Panc1 (cell line): ENCODE measurements at places on chromosomes 4 and X.
A peak's percentile ranks its signal among the peaks of the same experiment; 100 is the strongest.

GRCh38 chr4:121330180-121330665 is 50.6 kb downstream of the QRFPR start:
- no peak for DNase-seq

- DNase-seq, result no peak
These were observed 48.7 kb upstream of the PHOX2B start for GRCh38 chr4:41797260-41797659.

DNA sequence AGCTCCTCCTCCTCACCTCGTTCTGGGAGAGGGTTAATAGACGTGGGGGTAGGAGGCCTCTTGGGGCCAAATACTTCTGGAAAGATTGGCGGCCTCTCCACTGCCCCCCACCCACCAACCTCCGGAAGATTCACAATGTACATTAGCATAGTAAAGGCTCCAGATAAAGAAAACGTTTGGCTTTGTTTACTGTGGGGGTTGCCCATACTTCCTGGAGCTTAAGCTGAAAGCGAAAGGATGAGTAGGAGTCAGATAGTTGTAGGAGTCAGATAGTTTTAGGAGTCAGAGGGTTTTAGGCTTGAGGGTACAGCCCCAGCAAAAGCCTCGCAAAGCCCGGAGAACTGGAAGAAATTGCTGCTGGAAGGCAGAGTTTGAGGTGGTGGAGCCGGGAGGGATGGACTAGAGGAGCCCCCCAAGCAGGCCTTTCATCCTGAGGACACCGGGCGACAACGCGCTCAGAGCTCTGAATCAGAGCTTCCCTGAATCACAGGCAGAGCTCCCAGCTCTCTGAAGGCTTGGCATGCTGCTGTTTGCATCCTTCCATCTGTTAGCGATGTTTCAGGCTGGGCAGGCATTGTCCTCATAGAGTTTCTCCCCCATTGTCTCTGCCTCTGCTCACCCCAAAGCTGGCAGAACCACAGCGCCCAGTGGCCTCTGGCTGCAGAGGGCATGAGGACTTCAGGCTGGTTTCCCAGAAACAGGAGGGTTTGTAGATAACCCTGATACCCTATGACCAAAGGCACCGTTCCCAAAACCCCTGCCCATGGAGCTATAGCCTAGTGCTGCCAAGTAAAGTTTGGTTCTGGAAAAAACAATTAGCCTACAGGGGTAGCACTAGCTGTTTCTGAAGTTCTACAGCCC is 280.7 kb downstream of the BCOR start:
- no peak for DNase-seq

DNA sequence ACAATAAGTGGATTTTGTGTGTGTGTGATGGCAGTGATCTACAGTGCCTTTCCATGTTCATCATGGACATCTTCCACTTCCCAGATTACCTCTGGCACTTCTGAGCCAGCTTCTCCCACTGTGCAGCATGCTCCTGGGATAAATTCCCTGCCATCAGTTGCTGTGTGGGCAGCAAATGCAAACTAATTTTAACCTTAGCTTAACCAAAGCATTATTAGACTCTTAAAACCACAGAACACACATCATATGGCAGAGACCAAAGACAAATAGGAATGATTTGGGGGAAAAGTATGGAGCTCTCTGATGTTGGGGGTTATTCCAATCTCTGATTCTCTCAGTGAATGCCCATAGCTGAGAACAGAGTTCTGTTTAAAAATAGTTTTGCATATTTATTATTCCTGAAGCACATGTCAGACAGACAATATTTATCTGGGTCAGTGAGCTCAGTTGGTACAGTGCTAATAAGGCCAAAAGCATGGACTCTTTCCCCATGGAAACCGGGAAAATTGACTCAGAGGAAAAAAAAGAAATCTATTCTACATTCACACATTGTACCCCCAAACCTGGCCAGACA is 567.4 kb downstream of the IQCM start:
- no peak for DNase-seq

DNA sequence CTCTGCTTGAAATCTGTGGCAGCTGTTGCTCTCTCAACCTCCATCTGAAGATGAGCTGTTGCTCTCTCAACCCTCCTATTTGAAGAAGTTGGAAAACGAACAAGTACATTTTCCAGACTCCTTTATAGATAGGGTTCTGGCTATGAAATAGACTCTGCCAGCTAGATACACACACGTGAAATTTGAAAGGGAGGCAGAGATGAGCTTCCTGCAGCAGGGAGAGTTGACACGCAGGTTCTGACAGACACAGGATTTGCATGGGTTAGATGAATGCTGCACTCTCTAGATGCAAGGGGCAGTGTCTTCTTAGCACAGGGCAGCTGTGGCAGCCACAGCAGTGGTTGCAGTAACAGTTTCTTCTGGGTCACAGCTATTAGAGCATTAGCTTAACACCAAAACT is 8.0 kb upstream of the PYURF start:
- no peak for DNase-seq

GRCh38 chr4:115165503-115165902 is 52.1 kb upstream of the NDST4 start:
- no peak for DNase-seq

GRCh38 chrX:14010566-14010965 is 19.1 kb downstream of the GEMIN8 start:
- DNase-seq, result no peak

- DNase-seq, result peak; percentile 79
These were observed 17.6 kb downstream of the FGFBP1 start for GRCh38 chr4:15920723-15921591.

- no peak for DNase-seq
These were observed 29.3 kb upstream of the ABCG2 start for GRCh38 chr4:88187766-88188165.

GRCh38 chr4:173414456-173414855 is 15.5 kb upstream of the SCRG1 start:
- DNase-seq, result no peak

DNA sequence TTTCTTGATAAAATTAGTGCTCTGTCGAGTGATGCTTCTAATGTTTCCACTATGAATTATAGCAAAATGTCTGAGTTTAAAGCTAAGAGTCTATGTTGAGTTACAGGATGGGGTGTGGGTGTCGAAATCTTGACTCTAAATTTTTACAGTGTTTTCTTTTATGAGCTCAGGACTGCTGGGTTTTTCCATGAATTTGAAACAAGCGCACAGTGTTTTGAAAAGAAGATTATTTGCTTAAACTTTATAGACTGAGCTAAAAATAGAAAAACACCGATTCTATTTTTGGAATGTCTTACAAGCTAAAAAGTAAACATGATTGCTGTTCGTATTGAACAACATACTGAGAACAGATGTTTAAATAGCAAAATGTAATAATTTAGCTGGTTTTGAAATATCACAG is 7.5 kb downstream of the PTTG2 start:
- DNase-seq, result no peak

DNA sequence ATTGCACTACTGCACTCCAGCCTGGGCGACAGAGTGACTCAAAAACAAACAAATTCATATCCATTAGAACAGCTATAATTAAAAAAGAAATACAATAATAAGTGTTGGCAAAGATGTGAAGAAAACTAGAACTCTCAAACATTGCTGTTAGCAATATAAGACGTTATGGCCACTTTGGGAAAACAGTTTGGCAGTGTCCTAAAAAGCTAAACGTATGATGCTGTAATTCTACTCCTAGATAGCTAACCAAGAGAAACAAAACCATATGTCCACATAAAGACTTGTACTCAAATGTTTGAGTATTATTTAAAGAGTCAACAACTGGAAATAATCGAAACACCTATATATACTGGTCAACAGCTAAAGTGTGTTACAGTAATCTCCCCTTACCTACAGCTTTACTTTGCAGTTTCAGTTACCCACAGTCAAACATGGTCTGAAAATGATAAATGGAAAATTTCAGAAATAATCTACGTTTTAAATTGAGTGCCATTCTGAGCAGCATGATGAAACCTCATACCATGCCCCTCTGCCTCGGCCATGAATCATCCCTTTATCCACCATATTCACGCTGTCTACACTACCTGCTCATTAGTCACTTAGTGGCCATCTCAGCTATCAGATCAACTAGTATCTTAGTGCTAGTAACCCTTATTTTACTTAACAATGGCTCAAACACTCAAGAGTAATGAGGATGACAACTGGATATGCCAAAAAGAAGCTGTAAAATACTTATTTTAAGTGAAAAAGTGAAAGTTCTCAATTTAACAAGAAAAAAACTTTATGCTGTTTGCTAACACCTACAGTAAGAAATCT is 4.9 kb downstream of the ELF2 start:
- no peak for DNase-seq

DNA sequence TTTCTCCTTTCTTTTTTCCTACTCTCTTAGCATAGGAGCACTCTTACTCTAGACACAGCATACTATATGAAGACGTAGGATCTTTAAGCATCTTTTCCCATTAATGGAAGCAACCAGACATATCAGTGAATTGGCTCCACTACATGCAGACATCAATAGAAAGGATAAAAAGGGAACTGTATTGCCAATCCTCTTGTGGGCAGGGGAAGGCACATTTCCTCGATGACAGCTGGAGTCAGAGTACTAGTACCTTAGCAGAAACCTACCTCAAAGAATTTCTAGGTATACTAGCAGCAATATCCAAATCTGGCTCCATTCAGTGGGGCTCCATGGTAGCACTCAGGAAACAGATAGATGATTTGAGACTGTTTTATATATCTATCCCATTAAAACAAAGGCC is 20.1 kb downstream of the CYBB start:
- no peak for DNase-seq

GRCh38 chr4:37455301-37456131 is 211.0 kb downstream of the NWD2 start:
- DNase-seq, result no peak

DNA sequence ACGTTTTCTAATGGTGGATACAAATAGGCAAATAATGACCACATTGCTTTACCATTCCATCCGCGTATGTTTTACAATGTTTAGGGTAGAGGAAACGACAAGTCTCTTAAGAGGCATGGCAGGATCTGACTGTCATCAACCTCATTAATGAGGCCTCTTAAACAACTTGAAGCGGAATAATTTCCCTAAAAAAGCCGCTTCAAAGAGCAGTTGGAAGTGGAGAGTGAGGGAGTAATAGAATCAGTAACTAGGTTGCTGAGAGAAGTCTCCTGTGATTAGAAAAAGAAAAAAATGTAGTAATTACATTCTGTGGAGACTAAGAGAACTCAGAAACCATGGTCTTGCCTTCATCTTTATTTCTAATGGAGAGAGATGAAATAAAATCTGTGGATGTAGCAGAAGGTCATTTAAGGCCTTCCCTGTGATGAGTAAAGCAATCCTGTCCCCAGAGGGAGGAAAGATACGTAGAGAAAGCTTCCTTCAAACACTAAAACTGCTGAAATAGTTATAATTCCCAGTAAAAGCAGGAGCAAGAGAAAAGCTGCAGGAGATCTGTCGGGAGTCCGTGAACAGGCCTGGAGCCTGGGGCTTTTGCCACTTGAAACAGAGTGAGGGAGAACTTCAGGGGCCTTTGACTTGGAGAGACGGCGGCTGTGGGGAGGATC is 11.1 kb upstream of the SEPSECS start:
- no peak for DNase-seq

- DNase-seq, result no peak
These were observed 26.1 kb downstream of the RNF4 start for GRCh38 chr4:2494992-2495391.

GRCh38 chrX:68732906-68733493 is 85.5 kb downstream of the STARD8 start:
- no peak for DNase-seq

- DNase-seq, result no peak
These were observed 57.2 kb downstream of the ABLIM2 start for GRCh38 chr4:8101213-8102075.

DNA sequence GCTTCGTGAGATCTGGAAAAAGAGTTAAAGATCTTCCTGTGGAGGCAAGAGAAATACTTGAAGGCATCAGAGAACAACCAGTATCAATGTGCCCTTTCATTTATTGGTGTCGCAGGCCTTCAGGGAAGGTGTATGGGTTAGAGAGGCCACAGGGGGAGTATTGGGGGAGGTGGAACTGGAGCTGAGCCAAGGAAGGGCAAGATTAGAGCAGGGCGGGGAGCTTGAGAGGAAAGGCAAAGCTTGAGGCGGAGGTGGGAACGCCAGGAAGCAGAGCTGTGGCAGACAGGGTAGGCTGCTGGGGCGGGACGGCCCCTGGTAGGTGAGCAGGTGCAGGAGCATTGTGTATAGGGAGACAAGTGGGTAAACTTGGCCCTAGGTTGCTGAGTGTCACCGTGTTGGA is 329.9 kb downstream of the ARHGAP10 start:
- no peak for DNase-seq

GRCh38 chr4:74379912-74380311 is 15.0 kb downstream of the EREG start:
- DNase-seq, result no peak

GRCh38 chr4:137705171-137705783 is 173.0 kb upstream of the PCDH18 start:
- no peak for DNase-seq

DNA sequence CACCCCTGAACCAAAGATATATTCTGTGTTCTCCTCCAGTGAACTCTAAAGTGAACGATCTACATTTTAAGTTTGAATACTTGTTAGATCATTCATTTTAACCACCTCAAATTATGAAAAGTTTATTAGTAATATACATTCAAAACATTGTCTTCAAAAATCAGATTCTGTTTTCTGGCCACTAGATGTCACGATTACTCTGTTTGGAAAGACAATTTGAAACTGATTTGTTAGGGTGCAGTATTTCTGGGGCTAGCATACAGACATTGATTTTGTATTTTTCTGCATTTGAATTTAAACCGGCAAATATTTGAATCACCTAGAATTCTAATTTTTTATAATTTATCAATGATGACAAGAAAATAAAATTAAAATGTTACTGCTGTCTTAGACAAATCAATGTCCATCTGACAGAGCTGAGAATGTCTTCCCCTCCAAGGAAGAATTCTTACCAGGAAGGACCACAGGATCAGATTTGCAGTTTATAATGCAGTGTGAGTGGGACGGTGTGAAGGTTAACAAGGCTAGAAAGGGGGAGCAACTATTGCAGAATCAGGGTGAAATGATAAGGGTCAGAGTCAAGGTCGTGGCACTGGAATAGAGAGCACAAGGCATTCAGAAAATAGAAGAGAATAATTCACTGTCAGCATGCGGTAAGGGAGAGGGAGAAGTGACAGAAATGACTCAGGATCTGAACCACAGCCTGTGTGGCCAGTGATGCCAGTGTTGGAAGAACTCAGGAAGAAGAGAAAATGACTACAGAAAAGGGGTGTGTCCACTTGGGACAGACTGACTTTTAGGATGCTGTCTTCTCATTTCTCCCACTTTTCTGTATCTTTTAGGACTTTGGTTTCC is 91.6 kb downstream of the ANXA10 start:
- peak; percentile 24 for DNase-seq

DNA sequence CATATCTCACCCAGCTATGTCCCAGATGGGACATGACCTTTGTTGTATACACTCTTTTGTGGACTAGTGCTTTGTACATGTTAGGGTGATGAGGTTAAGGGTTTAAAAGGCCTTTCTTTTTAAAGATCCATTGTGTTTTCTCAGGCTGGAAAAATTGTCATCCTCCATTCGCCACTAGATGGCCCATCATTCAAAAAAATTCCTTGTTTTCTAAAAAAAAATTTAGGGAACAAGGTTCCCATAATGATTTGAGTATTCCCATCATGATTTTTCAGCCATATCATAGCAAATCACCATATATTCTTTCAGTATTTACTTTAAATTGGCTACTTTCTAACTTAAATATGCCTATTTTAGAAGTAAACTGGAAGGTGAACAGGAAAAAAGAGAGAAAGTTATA is 91.9 kb upstream of the TMEM164 start:
- DNase-seq, result peak; percentile 12
